NCI-H1436 treated with DMSO at 0.1 percent for 48 hours (cell line): ENCODE measurements at places on chromosomes 1 and 21.

- no peak for DNase-seq
These were observed 25.4 kb upstream of the TCEA3 start for GRCh38 chr1:23449958-23450357.

DNA sequence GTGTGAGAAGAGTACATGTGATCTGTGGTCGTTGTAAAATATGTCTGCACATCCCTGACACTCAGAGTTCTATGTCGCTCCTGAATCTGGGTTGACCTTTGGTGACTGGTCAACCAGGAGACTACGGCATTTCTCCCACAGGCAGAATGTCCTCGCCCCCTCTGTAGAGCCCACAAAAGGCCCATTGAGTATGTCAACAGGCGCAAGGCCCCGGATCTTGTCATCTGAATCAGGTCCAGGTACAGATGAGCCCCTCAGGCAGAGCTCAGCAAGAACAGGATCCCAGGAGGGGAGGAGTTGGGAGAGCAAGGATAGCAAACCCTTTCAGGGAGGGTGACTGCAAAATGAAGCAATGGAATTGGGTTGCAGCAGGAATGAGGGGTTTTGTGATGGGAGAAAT, 126.5 kb downstream of the MATN1 start:
- DNase-seq, result no peak

- DNase-seq, result no peak
These were observed 32.0 kb upstream of the GBP5 start for GRCh38 chr1:89304572-89305230.

DNA sequence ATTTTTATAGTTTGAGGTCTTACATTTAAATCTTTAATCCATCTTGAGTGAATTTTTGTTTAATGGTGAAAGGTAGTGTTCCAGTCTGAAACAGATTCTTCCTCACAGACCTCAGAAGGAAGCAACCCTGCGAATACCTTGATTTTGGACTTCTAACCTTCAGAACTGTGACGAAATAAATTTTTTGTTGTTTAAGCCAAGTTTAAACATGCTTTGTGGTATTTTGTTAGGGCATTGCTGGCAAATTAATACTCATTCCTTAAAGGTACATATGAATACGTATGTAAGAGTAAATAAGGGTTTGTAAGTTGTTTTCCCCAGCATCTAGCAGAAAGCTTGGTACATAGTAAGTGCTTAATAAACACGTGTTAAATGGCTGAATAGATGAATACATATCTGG, 100.3 kb downstream of the SEC16B start:
- DNase-seq, result no peak

DNA sequence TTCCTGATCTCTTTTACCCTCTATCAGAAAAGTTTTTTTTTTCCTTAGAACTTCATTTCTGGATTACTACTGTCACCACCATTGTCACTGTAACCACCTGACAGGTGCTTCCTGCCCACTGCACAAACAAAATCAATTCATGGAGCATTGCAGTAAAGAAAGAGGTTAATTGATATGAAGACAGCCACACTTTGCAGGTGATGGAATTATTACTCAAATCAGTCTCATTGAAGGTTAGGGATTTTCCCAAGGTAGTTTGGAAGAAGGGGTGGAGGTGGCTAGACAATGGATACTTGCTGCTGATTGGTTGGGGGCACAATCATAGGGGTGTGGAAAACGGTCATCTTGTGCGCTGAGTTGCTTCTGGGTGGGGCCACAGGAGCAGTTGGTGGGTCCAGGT, 230.8 kb upstream of the CACYBP start:
- DNase-seq, result no peak

DNA sequence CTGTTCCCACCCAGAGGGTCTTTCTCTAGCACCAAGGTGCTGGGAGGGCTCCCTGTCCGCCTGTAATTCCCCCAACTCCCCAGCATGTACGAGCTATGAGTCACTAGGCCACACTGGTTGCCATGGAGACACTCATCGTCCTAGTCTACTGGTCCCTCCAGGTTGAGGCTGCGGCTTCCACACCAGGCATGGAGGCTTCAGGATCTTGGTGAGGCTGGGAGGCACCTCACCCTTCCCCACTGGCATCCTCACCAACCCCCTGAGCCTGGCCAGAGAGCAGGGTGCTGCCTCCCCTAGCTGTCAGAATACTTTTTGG, 75.6 kb upstream of the KAZN start:
- DNase-seq, result no peak

DNA sequence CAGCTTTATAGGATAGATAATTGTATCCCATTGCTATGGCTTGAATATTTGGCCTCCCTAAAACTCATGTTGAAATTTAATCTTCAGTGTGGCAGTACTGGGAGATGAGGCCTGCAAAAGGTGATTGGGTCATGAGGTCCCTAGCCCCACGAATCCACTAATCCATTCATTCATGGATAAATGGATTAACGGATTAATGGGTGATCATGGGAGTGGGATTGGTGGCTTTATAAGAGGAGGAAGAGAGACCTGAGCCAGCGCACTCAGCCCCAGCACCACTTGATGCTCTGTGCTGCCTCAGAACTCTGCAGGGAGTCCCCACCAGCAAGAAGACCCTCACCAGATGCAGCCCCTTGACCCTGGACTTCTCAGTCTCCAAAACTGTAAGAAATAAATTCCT, 32.0 kb downstream of the S100A6 start:
- DNase-seq, result no peak

- DNase-seq, result no peak
These were observed 260.9 kb downstream of the SRGAP2C start for GRCh38 chr1:121445679-121446078.

GRCh38 chr1:25541889-25542658, 1.3 kb upstream of the LDLRAP1 start:
- no peak for DNase-seq

DNA sequence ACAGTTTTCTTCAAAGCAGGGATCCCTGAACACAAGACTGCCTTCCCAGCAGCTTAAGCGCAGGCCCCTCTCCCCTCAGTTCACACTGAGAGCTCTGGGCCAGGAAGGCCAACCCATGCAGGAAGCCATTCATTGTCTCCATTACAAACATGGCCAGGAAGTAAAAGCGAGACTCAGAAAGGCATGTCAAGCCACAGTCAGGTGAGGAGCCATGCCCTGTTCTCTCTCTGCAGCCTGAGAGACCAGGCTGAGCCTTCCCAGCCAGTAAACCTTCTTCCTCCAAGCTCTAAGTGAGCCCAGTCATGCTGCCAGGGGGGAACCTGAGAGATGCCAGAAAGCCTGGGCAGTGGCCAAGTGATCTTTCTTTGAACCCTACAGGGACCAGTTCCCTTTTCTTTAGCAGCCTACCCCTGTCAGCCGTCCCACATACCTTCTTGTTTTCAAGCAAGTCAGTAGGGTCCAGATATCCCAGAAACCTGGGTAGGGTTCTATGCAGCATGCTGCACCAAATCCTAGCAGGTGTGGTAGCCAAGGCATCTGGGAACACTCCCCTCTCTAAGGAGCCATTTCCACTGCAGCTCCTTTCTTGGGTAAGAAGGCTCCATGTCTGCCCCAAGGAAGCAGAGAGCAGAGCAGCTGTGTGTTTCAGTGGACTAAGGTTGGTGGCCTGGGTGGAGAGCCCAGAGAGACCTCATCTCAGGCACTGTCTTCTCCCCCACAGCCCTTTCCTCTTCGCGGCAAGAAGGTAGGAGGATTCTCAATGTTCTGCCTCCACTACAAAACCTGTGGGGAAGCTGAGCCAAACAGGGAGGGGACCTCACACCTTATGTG, 977 bp downstream of the TRAF3IP3 start:
- DNase-seq, result no peak

DNA sequence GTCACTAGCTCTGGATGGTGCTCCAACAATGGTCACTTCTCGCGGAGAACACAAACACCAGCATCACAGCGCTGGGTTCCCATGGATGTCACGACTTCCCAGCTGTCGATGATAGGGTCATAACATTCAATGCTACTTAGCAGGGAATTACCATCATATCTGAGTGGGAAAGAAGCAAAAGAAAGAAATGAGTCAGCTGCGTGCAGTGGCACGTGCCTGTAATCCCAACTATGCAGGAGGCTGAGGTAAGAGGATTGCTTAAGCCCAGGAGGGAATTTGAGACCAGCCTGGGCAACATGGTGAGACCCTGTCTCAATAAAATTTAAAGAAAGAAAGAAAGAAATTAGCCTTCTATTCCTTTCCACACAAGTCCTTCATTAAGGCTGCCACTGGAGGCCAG, 3.6 kb upstream of the RABIF start:
- no peak for DNase-seq

DNA sequence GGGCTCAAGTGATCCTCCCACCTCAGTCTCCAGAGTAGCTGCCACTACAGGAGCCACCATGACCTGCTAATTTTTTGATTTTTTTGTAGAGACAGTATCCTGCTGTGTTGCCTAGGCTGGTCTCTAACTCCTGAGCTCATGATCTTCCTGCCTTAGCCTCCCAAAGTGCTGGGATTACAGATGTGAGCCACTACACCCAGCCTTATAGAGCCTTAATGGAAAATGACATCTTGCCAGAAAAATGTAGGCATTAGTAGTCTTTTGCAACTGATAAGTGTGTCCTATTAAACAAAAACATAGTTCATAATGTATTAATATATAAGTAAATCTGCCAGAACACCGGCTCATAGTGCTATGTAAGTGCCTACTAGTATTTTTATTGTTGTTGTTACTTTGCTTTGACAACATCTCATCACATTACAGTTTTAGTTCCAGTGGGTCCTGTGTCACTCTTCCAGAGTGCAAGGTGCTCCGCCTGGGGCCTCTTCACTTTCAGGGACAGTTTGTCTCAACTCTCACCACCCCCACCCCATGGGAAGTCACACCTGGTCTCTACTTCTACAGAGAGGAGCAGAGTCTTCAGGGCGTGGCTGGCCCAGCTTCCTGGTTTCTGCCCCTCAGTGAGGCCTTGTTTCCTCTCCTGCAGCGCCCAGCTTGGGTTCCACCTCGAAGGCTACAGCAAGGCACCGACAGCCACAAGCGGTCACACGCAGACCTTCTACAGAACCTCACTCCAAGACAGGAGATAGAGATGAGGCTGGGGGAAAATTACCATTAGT, 30.1 kb downstream of the RHOU start:
- DNase-seq, result no peak

GRCh38 chr1:223248770-223249140, 105.7 kb upstream of the TLR5 start:
- no peak for DNase-seq

DNA sequence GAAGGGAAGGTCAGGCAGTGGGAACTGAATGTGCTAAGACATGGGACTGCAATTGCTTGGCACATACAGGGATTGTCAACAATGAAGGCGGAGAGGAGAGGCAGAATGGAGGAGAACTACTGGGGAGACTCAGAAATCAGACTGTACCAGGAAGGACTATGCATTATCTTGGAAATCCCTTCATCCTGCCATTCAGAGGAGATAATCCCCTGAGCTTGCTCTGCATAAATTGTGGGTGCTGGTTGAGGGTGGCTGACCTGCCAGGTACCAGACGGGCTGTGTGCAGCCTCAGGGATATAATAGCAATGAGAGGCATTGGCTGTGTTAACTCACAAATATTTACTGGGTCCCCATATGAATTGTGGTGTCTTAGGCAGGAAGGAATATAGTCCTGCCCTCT, 5.0 kb upstream of the TRABD2B start:
- no peak for DNase-seq

- no peak for DNase-seq
These were observed 706 bp downstream of the C21orf91 start for GRCh38 chr21:17818186-17819113.

DNA sequence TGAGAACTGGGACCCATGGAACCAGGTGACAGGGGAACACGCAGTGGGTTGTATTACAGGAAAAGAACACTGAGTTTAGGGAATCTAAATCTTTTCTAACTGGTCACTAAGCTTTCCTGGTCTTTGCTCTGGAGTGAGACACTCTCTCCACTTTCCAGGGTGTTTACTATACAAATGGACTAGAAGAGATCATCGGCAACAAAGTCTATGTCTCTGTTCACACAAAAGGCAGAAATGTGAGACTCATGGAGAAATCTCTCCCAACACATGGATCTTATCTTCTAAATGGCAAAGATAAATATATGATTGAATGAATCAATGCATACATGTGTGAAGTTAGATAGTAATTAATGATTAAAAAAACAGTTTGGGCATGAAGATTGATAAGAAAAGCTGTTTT, 101.6 kb upstream of the DPT start:
- DNase-seq, result no peak

- no peak for DNase-seq
These were observed 37.2 kb downstream of the ROR1 start for GRCh38 chr1:63810936-63811469.

DNA sequence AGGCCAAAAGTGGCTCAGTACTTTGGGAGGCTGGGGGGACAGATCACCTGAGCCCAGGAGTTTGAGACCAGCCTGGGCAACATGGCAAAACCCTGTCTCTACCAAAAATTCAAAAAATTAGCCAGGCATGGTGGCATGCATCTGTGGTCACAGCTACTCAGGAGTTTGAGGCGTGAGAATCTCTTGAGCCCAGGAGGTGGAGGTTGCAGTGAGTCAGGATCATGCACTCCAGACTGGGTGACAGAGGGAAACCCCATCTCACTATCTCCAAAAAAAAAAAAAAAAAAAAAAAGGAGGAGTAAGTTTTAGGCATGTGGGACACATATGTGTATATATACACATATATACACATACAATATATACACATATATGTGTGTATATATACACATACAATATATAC, 165.3 kb upstream of the DPYD start:
- no peak for DNase-seq

- DNase-seq, result no peak
These were observed 28.2 kb downstream of the RUNX1 start for GRCh38 chr21:35020902-35021301.

DNA sequence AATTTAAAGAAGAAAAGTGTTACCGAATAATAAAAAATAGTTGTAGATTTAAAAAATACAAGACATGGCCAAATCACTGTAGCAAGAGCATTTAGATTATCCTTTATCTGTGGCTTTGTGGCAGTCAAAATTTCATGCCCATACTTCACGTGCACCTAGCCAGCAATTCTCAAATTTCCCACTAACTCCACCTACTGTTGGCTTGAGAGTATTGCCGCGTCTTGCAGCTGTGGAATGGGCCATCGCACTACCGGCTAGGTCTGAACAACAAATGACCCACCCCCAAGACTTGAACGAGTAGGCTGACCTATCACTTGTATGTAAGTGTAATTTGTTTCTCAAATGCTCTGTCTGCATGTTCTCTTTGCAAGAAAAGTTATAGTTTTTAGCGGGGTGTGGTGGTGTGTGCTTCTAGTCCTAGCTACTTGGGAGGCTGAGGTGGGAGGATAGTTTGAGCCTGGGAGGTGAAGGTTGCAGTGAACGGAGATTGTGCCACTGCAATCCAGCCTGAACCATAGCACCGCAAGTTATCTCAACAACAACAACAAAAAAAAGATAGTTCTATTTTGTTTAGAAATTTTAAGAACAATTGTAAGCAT, 4.1 kb downstream of the KRTAP13-4 start:
- DNase-seq, result no peak

- no peak for DNase-seq
These were observed 178.7 kb downstream of the MRPL39 start for GRCh38 chr21:25428537-25428936.

- no peak for DNase-seq
These were observed 485.3 kb upstream of the NFIA start for GRCh38 chr1:60596791-60597750.
